Mucosa of gallbladder (tissue), 1 donor: ENCODE measurements at places on chromosomes 16 and 17. TPM values are rescaled to one million over a fixed set of nuclear protein-coding genes. Genes with fewer than 3 reads are reported as not detected.

MARCHF10 gene
- 0.75 TPM for total RNA-seq

PYY gene
- total RNA-seq = not detected

KAT7 gene
- 63.8 TPM for total RNA-seq

ABCA6 gene
- 15.6 TPM for total RNA-seq

WNK4 gene
- total RNA-seq = 0.37 TPM

KRTAP9-4 gene
- total RNA-seq = not detected

RCVRN gene
- total RNA-seq = 0.20 TPM

CYBA gene
- total RNA-seq = 271 TPM
